ENCODE measurements at places on chromosomes 16 and 17. TPM values are rescaled to one million over a fixed set of nuclear protein-coding genes. Genes with fewer than 3 reads are reported as not detected.
A peak's percentile ranks its signal among the peaks of the same experiment; 100 is the strongest.

- DNase-seq = peak; percentile 7
These were observed 9.3 kb upstream of the METRNL start for GRCh38 chr17:83069931-83070742.

GRCh38 chr17:32854832-32855389, 22.0 kb downstream of the MYO1D start:
- no peak for DNase-seq

DNA sequence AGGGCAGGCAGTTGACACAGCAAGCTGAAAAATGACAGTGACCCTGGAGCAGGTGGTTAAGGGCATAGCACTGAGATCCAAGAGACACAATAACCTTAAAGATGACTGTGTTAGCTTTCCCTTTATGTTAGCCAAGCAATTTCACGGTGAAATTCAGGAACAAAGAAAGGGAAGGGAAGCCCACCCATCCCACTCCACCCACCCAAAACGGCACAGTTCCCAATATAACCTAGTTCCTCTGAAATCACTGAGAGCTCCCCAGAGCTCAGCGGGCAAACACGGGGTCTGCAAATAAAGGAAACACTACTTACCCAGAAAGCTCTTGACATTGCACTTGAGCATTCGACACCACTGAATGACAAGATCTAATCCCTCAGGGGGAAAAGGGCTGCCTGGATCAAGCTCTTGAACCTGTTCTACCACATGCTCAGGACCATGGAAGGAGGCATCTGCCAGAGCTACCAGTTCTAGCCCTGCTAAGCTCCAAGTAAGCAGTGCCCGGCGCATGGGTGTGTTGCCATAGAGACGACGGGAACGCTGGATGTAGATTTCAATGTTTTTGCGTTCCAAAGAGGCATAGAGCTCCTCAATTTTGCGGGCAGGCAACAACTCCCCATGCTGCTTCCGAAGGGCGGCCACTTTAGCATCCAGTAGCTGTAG, 10.6 kb downstream of the BLTP2 start:
- no peak for DNase-seq

MT1G gene
- total RNA-seq = not detected

GRCh38 chr17:40243761-40244160, 24.7 kb downstream of the WIPF2 start:
- DNase-seq = no peak

- DNase-seq = no peak
These were observed 105.0 kb downstream of the XYLT1 start for GRCh38 chr16:17365591-17366298.

MEIOB gene
- total RNA-seq = not detected

- DNase-seq = peak; percentile 37
These were observed 1.7 kb downstream of the EMP2 start for GRCh38 chr16:10578474-10579316.

DNA sequence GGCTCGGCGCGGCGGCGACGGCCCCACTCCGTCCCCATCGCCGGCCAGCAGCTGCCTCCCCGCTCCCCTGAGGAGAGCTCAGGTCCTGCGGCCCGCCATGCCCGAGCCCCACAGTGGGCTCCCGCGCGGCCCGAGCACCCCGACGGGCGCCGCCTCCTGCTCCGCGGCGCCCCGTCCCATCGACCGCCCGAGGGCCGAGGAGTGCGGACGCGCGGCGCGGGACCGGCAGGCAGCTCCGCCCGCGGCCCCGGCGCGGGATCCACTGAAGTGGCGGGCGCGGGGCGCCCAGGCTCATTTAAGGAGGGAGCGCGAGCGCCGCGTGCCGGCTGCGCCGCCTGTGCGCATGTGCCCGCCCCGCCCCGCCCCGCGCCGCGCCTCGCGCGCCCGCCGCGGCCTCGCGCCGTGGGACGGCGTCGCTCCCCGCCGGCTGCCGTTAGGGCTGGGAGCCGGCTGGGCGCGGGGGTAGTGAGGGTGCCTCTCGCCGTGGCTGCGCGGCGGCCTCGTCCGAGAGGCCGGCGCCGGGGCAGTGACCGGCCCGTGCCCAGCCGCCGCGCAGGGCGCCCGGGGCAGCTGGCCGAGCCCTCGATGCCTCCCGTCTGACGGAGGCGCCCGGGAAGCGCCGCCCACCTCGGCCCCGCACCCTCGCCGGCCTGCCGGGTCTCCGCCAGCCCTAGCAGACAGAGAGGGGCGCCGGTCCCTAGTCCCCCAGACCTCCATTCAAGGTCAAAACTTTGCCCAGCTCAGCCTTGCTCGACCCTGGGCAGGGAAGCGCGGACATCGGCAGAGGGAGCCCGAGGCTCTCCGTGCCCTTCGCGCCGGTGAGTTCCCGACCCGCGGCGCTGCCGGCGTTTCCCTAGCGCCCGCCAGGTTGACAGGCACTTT, at the start of gene NETO2:
TSS of gene NETO2 (minus strand) at position 269 of the 882 bp plus-strand sequence. CDS start 333 bp downstream, outside the sequence.
- DNase-seq = peak; percentile 79

CRYBA1 gene
- total RNA-seq = not detected

GLP2R gene
- 0.61 TPM for total RNA-seq

DNA sequence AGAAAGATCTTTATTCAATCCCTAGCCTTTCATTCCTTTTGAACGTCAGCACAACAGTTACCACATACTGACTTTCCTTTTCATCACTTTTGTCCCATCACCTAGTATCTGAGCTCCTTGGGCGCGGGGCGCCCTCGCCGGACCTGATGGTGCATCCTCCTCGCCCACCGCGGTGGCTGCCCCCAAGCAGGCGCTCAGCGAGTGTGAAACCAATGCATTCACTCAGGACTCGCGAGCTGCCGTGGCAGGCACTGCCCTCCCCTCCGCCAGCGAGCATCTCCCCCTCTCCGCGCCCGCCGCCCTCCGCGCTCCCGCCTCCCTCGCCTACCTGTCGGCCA, 756 bp downstream of the KLHL11 start:
- no peak for DNase-seq

DNA sequence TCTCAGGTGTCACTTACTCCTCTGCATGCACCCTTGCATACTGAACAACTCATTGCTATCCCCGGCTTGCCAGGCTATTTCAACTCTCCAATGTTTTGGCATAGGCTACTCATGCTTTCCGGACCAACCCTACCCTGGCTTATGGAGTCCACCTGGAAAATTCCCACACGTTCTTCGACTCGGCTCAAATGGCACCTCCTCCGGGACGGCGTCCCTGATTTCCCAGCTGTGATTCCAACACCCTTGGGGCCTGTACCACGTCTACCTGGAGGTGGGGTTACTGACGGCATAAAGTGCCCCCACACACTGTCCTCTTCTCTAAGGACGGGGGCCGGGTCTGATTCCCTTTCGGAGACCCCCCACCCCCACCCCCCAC, 498 bp downstream of the SMYD4 start:
- DNase-seq = peak; percentile 18

DNA sequence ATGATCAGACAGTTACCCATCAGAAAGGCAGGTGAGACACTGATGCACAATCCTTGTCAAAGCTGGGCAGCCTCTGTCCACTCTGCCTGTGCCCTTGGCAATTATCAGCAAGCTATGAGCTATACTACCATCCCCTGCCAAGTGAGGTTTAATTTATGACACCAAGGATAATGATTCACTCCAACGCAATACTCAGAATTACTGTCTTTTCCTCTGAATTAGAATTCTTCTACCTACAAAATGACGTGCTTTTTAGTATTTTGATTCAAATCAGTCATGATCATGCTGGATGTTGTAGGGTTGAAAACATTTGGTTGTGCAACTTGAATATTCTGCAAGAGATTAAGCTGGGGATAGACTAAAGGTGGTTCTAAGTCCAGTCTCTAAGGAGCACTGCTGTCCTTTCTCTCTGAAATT, 116.8 kb upstream of the SOX9 start:
- DNase-seq = no peak

DNA sequence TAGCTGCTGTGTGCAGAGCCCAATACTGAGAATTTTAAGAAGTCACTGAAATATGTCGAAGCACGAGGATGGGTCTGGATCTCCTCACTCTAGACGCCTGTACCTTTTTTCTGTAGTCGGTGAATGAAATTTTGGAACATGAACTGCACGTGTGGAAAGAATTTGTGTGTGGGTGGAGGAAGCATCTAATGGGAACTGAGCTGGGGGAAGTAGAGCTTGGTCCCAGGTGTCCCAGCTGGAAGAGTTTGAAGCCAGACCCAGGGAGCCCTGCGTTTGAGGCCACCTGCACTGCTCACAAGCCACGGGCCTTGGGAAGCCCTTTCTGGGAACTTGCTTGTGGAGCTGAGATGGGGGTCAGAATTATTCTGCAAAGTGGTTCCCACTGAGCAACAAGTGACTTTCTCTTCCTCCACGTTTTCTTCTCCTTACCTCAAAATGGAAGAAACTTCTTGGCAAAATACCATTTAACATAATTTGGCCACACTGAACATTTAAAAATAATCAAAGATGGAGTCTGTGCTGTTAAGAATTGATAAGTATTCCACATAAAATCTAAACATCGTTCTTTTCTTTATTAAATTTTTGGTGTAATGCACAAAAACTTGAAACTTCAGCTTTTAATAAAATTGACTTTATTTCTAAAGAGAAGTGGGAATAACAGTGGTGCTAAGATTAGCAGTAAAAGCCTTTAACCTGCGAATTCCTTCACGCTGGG, 163.8 kb downstream of the PRKCA start:
- DNase-seq = no peak

- DNase-seq = peak; percentile 79
These were observed 65.9 kb upstream of the IRX6 start for GRCh38 chr16:55257966-55258613.

KRT24 gene
- total RNA-seq = not detected

DNA sequence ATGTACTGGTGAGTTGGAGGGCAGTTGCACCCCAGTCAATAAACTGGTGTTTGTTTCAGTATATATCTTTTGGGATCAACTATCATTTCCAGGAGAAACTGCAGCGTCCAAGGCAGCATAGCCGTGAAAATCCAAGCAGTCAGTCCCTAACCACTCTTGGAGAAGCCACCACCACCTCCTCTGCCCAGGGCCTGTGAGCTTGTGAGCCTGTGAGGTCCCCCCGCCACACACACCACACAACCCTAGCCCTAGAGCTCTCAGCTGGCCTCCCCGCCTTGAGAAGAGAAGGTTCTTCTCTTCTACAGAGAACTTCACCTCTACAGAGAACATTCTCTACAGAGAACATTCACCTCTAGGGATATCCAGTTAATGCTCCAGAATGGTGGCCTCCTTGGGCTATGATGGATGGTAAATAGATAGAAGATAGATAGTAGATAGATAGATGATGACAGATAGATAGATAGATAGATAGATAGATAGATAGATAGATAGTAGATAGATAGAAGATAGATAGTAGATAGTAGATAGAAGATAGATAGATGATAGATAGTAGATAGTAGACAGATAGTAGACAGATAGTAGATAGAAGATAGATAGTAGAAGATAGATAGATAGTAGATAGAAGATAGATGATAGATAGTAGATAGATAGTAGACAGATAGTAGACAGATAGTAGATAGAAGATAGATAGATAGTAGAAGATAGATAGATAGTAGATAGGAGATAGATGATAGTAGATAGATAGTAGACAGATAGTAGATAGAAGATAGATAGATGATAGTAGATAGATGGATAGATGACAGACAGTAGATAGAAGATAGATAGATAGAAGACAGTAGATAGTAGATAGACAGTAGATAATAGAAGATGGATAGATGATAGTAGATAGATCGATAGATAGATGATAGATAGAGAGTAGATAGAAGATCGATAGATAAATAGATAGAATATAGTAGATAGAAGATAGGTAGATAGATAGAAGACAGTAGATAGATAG, 13.7 kb downstream of the ALOX15B start:
- DNase-seq = no peak

DNA sequence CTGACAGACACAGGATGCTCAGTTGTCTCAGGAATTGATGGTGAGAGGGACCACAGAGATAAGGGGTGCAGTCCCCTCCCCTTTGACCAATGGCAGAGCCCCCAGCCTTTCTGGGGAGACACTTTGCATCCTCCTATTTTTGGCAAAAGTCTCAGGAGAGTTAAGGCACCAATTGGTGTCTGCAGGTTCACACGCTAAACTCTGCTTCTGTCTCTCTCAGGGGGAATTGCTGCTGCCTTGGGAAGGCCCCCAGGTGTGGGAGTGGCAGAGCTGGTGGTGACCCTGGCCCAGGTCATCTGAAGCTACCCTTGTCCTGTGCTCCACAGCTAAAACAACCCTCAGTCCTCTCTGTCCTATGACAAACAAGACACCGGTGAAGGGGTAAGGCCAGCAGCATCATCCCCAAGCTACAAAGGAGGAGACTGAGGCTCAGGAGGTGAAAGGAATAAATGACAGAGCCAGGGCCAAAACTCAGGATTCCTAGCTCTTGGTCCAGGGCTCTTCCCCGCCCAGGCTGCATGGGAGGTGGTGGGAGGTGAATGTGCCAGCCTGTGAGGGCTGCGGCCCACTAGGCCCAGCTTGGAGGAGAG, 20.3 kb downstream of the OSBPL7 start:
- DNase-seq = no peak

TNK1 gene
- 3.6 TPM for total RNA-seq

EPN3 gene
- total RNA-seq = 31.5 TPM

RNF227 gene
- total RNA-seq = 1.9 TPM

GRCh38 chr16:3475604-3476375, 19.5 kb downstream of the C16orf90 start:
- no peak for DNase-seq

DNA sequence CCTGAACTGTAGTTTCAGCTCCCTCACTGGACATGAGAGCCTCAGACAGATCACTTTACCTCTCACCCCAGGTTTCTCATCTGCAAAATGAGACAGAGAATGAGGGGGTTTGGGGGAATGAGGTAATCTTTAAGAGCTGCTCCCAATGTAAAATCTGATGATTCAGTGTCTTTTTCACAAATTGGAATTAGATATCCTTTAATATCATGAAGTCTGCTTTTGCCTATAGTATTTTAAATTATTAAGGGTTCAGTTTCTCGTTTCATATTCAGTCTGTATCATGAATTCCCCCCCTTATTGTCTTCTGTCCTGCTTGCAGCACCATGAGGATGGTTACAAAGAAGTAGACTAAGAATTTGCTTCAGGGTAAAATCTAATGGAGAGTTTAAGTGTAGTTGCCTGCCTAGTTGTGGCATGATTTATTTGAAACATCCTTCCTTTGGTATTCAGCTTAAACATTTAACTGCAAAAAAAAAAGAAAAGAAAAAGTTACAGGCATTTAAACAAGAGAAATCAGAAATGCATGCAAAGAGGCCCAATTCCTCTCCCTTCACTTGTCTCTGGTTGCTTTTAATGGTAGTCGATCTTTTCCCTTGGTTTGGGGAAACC, 77.3 kb downstream of the WNT3 start:
- no peak for DNase-seq

P4HB gene
- total RNA-seq = 346 TPM

DNA sequence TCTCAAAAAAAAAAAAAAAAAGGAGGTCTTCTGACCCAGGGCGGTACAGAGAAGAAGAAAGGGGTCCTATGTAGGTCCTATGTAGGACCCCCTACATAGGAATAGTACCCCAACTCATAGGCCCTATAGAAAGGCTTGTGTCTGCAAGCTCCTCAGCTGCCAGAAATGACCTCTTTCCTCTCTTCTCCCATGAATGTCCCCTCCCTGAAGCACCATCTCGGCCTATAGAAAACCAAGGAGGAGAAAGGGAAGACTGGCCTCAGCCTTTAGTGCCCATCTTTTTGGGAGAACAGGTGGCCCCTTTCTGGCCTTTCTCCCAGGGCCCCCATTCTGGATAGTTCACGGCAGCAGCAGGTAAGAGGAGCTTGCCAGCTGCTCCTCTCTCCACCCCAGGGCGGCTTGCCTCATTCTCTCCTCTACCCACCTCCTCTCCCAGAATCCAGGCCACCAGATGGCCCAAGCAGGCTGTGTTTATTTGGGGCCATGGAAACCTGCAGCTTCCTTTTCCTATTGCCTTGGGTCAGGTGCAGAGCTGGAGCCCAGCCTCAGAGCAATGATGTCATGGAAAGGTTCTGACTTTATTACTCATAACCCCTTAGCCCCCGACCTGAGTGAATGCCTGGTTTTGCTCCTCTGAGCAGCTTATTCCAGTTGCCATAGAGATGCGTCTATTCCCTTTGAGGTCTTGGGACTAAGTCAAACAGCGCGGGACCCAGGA, 1.6 kb upstream of the MRPL58 start:
- no peak for DNase-seq

LGALS9B gene
- total RNA-seq = 0.23 TPM

All from right cardiac atrium (tissue), 5 donors.